ENCODE measurements at places on chromosomes 16 and 17.

DNA sequence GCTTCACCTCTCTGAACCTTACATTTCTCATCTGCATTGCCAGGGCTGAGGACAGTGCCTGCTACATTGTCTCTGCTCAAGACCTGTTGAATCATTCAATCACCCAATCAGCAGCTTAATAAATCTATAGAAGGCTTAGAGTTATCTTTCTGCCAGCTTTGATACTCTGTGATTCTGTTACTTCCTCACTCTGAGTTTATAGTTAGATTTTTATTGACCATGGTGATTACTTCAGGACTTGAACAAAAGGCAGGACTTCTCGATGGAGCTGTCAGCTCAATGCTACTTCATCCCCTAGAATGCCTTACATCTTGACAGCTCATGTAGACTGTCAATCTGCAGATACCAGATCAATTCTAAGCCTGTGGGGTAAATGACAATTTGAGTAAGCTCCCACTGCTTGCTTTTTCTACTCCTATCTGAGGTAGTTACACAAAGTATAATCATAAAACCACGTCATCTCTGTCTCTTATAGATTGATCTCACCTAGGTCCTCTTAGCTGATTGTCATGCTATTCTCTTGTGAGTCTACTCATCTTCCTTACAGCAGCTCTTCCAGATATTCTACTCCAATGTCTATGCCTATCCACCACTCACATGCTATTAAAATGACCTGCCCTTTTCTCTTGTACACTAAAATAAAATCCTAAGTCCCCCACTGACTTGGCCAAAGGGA lies 318.3 kb upstream of the CA10 start:
- DNase-seq, result no peak

DNA sequence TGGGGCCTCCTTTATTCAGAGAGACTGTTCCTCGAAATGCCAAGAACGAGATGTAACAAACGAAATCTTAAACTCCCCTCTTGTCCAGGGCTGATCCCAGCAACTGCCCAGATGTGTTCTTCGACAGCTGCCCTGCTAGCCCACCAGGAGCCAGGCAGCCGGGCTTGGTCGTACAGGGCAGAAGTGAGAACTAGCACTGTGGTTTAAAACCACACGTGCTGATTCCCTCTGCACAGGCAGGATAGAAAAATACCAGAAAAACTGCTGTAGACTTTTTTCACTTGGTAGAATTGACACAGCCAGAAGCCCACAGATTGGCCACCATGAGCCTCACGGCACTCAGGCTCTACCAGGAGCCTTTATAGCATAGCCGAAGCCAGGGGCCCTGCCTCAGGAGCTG lies 33.1 kb downstream of the PLD6 start:
- DNase-seq, result no peak

- no peak for DNase-seq
These were observed 1.9 kb upstream of the CLEC19A start for GRCh38 chr16:19283637-19284036.

DNA sequence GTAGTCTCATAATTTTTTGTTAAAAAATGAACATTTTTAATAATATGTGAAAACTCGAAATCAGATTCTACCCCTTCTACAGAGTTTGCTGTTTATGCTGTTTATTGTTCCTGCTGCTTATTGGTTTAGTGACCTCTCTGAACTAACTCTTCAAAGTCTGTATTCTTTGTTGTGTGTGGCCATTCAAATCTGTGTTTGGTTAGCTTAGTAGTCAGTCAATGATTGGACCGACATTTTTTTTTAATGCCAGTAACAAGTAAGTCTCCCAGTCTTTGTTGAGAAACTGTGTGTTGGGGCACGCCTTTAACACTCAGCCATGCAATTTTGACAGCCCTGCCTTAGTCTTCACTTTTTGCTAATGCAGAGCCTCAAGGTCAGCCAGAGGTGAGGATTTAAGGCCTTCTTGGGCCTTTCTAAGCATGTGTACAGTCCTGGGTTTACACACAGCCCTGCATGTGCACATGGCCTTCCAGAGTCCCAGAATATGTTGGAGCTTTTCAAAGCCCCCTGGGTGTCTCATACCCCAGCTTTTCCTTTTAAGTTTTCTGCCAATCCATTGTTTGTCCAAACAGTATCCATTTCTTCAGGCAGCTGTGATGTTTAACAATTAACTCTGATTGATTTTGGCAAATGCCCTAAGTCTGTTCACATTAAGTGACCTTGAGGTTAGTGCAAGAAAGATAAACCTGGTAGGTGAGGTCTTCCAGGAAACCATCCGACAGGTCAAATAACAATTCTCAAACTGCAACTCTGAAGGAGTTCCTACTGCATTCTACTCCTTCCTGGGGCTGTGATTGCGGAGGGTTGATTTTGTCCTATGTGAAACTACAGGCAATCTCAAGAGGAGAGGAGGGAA lies 389.3 kb downstream of the PMP22 start:
- DNase-seq, result no peak

DNA sequence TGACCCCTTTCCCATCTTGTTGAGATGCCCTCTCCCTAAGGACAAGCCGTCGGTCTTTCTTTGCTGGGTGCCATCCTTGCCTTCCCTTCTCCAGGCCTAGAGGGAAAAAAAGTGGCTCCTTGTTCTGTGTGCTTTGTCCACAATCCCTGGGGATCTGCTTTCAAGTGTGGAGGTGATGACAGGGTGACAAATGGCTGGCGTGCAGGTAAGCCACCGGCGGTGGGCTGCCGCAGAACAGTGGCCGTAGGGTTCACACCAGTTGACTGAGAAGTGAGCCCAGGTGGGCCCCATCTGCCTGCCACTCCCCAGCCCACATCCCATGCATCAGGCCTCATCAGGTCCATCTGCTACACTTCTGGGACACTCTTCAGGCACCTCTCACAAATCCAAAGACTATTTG lies 11.4 kb upstream of the CALB2 start:
- DNase-seq, result no peak

DNA sequence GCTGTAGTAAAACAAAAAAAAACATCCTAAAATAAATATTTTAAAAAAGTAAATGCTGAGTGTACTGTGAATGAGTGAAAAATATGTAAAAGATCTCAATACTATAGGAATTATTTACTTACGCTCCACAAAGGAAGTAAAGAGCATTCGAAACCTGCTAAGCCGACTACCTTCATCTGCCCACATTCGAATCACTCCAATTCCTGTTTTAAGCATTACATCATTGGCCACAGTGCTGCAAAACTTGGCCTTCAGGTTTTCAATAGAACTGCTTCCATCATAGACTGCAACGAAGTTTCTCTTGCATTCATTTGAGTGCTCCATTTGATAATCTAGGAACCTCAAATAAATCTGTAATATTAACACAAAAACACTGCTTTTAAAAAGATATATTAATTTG lies 34.4 kb downstream of the NETO2 start:
- no peak for DNase-seq

DNA sequence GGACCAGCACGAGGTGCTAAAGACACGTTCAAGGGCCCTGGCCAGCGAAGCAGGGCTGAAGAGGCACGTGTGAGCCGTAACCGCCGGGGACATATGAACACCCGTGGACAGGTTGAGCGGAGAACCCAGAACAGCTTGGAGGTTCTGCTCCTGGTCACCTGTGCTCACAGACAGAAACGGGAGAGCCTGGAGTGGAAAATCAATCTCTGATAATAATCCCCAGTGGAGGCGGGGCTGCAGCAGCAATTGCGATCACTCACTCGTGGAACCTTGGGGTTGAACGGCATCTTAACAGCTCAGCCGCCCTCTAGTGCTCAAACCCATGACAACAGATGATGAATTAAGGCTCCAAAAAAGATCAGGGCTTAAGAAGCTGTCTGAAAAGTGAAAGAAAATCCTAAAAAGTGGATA lies 25.6 kb downstream of the WIPI1 start:
- peak; percentile 35 for DNase-seq

DNA sequence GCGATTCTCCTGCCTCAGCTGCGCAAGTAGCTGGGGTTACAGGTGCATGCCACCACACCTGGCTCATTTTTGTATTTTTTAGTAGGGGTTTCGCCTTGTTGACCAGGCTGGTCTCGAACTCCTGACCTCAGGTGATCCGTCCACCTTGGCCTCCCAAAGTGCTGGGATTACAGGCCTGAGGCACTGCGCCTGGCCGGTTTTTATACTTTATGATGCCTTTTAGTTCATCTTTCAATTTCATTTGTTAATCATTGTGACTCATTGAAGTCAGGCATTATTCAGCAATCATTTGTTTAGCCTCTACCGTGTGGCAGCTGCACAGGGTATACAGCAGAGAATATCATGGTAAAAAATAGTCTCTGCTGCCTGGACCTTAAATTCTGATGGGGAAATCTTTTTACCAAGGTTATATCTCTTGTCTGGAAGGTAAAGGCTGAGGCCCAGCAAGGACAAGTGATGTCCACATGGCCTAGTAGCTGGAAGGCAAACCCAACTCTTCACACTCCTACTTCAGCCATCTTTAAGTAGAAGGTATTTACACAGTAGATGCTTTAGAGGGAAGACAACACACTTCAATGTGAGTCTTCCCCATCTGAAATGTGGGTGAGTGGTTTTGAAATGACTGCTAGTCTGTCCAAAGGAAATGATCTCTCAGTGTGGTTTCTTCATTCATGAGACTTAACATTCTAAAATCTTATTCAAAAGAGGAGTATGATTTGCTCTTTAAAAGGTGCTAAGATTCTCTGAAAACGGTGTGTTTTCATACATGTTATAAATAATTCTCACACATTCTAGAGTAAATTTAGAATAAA lies 2.4 kb downstream of the PRPSAP2 start:
- no peak for DNase-seq

DNA sequence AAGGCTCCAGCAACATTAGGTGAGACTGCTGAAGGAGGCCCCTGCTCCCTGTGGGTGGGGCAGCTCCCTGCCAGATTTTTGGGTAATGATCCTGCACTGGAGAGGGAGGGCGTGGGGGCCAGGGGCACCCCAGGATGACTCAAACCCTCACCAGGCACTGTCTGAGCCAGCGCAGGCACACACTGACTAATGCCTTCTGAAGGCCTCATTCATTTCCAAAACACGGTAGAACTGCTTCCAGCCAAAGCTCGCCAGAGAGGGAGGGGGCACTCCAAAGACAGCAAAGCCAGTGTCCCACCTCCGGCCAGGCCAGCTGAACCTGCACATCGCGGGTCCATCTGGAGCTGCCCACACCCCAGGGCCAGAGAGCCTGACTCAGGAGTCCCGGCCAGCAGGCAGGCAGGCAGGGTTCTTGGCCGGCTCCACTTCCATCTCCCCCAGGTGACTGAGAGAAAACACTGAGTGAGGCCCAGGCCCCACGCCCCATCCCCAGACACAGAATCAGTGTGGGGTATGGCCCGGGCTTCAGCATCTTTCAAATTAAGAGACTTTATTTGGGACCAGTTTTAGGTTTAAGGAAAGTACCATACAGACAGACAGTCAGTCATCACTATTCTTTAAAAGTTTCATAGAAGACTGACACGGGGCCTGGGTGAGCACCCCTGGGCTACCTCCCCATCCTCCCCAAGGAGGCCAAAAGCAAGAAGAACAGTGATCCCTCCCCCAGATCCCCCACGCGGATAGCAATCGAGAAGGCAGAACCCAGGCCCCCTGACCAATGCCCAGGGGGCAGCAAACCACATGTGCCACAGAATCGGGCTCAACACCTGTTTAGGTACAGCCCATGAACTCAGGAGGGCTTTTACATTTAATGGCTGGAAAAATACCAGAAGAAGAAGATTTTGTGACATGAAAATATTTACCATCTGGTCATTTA lies 2.3 kb downstream of the PIEZO1 start:
- peak; percentile 47 for DNase-seq
